ENCODE measurements at places on chromosomes 3 and 15.

DNA sequence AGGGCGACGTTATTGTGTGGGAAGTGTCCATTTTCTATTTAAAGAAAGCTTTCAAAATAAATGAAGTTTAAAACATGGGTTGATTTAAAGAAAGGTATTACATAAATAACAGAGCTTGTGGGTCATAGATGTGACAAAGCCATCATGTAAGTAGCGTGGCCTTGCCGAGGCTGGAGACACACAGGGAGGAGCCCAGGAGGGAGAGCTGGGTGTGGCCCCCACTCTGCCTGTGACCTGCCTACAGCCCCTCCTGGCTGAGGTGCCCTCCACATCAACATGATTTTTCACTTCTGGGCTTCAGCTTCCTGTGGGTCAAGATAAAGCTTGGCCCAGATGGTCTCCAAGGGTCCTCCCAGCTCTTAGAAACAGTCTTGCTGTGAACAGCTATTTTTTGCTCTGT, 12.5 kb upstream of the MGLL start:
- DNase-seq: no peak

DNA sequence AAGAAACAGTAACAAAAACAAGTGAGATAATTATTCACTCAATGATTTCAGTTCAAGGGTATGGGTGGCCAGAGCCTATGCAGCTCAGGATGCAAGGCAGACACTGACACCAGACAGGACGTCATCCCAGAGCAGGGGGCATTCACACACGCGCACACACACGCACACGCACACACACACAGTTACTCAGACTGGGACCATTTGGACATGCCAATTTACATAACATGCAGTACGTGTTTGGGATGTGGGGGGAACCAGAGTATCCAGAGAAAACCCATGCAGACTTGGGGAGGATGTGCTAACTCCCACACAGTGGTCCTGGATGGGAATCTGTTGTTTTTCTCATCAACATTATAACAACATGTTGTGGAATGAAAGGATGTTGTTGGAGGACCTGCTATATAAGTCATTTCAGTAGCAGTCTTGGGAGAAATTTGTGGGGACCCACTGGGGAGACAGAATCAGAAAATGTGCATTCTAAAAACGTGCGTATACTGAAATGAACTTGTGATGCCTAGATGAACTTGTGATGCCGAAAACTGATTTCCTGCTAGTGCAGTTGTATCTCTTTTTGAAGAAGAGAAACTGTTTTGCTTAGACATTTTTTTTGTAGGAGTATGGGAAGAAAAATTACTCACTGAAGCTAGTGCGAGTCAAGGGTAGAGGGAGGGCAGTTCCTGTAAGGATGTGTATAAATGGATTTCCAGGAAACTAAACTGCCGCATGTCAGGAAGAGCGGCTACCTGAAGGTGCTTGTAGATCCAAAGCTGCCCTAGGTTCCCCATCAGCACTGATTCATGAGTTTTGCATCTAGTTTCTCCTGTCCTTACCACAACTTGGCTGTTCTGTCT, 25.2 kb downstream of the CD200 start:
- DNase-seq: peak; percentile 36

GRCh38 chr15:98604983-98605382, 43.4 kb upstream of the IGF1R start:
- DNase-seq: no peak

DNA sequence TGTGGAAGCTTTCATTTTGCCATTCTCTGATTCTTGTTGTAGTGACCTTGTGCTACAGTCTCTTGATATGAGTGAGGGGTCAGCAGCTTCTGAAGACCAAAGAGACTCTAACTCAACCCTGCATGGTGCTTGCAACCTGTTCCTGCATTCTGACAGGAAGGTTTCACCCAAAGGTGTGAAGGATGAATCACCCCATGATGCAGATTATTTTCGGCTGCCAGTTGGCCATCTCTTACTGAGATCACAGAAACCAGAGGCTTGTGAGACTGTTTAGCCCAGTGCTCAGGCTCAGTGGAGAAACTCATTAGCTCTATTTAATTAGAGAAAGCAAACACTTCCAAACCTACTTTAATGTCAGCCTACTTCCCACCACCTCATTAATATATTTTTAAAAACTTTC, 29.2 kb upstream of the TPRG1 start:
- peak; percentile 56 for DNase-seq

DNA sequence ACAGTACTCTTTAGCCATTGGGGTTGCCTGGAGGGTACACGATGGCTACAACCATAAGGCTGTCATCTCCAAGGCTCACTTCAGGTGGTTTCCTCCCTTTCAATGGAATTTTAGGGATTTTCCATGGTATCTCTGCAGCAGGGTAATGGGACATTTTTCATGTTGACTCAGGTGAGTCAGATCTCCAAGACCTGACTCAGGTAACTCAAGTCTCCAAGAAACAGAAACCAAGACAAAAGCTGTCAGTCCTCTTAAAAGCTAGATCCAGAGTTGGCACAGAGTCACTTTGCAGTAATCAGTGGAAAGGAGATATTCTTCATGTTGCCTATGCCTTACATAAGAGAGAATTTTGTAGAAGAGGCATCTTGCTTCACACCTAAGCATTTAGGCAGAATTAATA, 375.8 kb upstream of the ARPP21 start:
- no peak for DNase-seq

GRCh38 chr15:73345658-73346057, 23.1 kb downstream of the HCN4 start:
- no peak for DNase-seq

- DNase-seq: no peak
These were observed 384 bp upstream of the NDUFB4 start for GRCh38 chr3:120595788-120596115.

- no peak for DNase-seq
These were observed 86.2 kb downstream of the TBC1D5 start for GRCh38 chr3:17656264-17656663.

DNA sequence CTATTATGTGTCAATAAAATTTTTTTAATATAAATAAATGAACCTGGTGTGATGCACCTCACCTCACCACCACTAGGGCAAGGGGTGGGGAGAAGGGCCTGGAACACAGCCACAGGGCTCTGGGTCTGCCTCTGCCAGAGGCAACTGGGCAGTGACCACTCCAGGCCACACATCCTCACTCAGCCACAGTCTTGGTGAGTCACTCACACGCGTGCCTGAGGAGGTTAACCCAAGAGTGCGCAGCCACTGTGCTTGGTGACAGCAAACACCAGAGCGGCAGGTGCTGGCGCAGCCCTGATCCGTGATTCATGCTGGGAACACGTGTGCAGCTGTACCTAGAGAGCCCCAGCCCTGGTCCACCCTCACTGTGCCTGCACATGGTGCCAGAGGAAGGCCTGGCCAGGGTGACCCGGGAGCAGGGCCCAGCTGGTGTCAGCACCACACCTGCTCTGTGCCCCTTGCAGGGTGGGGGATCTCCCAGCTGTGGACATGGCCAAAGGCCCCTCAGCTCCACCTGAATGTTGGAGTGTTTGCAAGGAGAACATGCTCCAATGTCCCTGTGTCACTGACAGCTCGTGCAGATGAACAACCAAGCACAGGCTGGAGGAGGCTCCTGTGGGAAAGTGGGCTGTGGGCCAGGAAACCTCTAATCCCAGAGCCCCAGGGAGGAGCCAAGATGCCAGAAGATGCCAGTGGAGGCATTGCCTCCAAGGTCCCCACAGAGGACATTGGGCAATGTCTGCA, 2.1 kb downstream of the SLC41A3 start:
- DNase-seq: peak; percentile 14

- no peak for DNase-seq
These were observed 550 bp downstream of the CCDC9B start for GRCh38 chr15:40340038-40340739.

DNA sequence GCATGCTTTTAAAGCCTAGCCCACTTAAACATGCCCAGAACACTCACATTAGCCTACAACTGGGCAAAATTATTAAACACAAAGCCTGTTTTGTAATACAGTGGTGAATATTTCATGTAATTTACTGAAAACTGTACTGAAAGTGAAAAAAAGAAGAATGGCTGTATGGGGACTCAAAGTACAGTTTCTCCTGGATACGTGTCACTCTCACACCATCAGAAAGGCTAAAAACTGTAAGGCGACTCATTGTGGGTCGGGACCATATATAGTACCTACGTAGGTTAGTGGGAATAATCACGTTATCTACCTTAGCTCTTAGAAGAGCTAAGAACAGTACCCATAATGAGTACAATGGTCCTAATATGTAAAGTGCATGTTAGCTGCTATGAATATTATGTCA, 80.2 kb upstream of the SPATA12 start:
- DNase-seq: no peak

- no peak for DNase-seq
These were observed 10.3 kb upstream of the LRRC2 start for GRCh38 chr3:46576386-46576785.

- no peak for DNase-seq
These were observed 207.6 kb upstream of the AZI2 start for GRCh38 chr3:28556195-28556594.

DNA sequence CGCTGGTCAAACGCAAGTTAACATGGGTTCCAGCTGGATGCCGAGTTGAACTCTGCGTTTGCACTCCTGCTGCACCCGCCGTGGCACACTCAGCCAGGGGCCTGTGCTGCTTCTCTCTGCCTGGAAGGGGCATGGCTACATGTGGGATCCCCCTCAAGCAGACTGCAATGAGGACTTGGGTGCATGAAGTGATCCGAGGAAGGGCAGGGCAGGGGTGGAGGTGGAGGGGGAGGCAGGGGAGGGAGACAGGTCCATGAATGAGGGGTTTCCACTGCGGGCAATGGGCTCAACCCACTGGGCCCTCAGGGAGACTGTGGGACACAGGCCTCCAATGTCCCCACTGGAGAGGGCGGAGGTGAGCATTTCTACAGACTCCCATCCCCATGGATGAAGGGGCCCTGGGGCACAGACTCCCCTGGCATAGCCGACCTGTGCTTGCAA, 141.6 kb upstream of the MEF2A start:
- DNase-seq: no peak

DNA sequence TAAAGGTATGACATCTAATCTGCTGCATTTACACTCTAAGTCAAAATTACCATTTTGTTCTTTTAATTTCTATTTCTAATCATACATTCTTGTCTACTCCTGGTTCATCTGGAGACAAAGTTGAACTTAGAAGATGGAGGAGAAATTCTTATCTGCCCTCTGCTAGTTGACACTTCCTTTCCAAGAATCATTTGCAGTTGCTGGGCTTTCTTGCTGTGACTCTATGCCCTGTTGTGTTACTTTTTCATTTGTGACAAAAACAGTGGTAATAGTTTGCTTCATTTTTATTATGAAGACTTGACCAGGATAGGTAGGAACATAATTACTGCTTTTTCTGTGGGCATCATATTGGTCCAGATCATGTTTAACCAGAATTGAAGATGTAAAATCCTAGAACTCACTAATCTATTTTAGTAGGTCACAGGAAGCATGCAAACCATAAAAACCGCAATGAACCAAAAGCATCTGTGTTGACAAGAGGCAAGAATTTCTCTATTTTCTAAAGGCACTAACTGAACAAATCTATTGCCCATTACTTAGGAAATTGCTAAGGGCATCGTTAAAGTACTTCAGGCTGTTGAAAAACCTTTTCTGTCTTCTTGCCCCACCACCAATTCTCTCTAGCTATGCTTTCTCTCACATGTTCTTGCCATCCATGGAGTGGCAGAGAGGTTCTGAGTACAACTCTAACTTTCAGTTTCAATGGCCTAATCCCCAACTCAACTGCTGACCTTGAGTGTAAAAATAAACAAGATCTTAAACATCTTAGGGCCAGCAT, 4.2 kb upstream of the CCR2 start:
- peak; percentile 47 for DNase-seq

DNA sequence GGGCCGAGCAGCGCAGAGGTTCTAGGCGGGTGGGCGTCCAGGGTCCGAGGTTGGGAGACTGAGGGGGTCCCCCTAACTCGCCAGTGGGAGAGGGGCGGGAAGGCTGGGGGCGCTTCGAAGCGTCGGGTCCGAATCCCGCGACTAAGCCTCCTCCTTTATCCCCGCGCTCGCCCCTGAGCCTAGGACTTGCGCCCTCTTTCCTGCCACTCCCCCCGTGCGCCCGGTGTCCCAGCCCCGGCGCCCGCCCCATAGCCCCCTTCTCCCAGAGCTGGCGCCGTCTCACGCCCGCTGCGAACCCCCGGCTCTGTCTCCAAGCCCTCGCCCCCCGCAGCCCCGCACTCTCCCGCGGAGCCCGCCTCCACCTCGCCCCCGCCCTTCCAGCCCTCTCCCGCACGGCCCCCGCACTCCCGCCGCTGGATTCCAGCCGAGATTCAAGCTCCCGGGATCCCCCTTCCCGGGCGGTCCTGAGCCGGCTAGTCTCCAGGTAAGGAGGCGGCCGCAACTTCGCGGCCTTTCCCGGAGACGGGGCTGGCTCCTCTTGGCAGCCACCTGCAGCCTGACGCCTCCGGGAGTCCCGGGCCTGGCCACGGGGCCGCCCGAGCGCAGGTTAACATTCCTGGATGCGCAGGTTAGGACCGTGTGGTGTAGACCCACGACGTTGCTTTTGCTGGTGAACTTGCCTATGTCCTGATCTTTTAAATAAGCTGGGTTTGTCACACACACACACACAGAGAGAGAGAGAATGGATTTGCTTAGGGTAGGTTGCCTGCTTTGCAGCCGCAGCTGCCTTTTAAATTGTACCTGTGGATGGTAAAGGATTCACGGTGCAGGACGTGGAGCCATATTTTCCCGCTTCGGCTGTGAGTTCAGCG, 563 bp downstream of the PXYLP1 start:
- peak; percentile 32 for DNase-seq

DNA sequence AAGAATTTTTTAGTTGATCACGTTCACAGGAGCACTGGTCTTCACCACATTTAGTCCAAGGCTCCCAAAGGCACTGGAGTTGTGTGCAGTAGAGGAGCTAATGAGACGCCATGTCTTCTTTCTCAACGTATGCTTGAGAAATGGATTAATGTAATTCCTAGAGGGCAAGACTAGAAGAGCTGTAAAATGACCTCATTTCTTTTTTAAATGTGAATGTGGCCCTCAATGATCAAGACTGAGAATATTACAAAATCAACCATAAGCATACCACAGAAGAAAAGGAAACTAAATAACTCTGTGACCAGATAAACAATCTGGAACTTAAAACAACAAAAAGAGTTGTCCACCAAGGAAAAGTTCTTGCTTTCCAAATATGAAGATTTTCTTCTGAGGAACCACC, 112.1 kb upstream of the THBS1 start:
- no peak for DNase-seq

DNA sequence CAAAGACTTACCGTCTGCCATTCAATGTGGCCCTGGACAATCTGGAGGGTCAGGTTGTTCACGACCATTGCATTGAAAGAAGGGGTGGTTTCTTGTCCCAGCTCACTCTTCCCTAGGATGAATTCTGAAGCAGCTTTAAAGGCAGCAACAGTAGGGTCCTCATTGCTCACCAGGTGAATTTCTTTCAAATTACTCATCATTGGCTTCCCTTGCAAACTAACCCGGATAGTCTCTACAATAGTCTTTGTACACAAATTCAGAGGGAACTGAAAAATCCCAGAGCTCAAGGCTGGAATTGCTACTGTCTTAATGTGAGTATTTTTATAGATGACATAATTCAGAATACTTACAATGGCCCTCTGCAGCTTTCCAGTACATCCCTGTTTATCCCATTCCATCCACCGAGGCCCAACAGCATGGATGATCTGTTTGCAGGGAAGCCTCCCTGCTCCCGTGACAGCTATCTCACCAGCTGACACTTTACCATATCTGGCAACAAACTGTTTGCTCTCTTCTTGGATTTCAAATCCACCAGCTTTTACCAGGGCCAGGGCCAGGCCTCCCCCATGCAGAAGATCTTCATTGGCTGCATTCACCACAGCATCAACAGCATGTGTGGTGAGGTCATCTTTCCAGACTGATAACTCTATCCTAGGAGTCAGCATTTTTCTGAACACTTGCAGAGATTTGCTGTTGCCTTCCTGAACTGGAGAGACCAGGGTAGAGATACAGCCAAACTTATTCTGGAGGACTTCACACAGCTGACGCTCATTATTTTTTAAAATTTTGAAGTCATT, 8.6 kb downstream of the PARP9 start:
- DNase-seq: no peak

All from CD4-positive, alpha-beta T cell treated with Interleukin-12 subunit alpha and Interleukin-12 subunit beta, for 1 hour (primary cell).